Right lung (tissue), 10 donors: ENCODE measurements at places on chromosomes 2 and 18. TPM values are rescaled to one million over a fixed set of nuclear protein-coding genes. Genes with fewer than 3 reads are reported as not detected.

The PLEKHH2 gene
- 288 TPM for polyA plus RNA-seq

The SAP130 gene
- 23.6 TPM for polyA plus RNA-seq

The DNAJC5G gene
- polyA plus RNA-seq: 0.53 TPM

The UCN gene
- 3.4 TPM for polyA plus RNA-seq

The CTAGE1 gene
- polyA plus RNA-seq: 0.04 TPM

The RAX gene
- not detected for polyA plus RNA-seq

The PCBP1 gene
- 224 TPM for polyA plus RNA-seq

The AQP4 gene
- polyA plus RNA-seq: 99.5 TPM

The ANKAR gene
- polyA plus RNA-seq: 10.3 TPM

The RNF125 gene
- 6.6 TPM for polyA plus RNA-seq

The ZBTB14 gene
- 20.8 TPM for polyA plus RNA-seq

The CHRNG gene
- 5.1 TPM for polyA plus RNA-seq

The CFLAR gene
- polyA plus RNA-seq: 94.8 TPM
